T-helper 9 cell (primary cell): ENCODE measurements at places on chromosomes 1 and 21.

DNA sequence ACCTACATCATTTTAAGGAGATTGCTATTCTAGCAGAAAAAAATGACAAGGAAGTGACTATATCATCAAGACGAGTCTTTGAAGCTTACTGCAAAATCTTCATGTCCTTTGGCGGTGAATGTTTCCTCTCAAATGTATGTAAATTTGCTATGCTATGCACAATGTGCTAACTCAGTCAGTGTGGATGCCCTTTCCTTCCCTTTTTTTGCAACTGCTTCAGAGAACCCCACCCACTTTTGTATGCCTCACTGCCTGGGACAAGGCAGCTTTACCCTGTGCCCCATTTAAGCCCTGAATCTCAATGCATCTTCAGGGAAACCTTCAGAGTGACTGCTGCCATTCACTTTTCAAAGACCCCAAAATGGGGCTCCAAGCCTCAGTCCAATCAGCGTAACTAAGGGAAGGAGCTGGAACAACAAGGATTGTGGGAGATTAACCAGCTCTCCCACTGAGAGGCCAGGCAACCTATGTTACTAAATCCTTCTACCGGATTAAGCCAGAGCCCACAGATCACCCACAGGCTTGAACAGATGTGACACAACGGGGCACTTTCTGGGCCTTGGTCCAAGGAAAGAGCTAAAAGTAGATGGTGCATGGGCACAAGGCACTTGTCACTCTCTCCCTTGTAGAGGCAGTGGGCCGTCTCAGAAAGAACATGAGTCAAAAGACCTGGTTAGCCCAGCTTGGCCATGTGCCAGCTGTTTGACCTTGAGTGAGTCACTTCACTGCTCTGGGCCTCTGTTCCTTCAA, 154.4 kb downstream of the PLPP3 start:
- no peak for DNase-seq

DNA sequence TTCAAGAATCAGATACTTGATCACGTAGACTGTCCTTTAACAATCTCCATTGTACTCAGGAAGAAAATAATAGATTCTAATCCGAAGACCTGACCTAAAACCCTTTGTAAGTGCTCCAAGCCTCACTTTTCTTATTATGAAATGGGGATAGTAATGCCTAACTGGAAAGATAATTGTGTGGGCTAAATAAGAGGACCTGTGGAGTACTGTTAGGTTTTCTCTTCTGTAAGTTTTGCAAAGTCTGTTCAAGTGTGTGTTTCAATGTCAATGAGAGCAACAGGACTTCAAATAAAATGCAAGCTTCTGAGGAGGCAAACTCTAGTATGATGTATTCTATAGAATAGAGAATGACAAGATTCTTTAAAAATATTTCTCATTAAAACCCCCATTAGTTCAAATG, 348.6 kb downstream of the USP25 start:
- no peak for DNase-seq

DNA sequence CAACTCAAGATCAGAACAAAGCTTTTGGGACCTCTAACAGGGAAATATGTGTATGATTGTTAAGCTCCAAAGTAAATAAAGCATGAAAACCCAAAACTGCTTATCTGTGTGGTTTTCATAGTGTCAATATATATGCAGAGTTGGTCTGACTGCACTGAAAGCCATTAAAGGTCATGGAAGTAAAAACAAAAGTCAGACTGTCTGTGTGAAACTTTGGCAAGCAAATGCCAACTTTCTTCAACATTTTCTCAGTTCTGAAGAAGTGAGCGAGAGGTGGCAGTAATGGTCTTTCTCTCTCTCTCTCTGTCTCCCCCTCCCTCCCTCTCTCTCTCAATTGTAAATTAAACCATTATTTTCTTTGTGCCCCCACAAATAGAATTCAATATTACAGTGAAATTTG, 100.1 kb upstream of the S1PR1 start:
- no peak for DNase-seq

DNA sequence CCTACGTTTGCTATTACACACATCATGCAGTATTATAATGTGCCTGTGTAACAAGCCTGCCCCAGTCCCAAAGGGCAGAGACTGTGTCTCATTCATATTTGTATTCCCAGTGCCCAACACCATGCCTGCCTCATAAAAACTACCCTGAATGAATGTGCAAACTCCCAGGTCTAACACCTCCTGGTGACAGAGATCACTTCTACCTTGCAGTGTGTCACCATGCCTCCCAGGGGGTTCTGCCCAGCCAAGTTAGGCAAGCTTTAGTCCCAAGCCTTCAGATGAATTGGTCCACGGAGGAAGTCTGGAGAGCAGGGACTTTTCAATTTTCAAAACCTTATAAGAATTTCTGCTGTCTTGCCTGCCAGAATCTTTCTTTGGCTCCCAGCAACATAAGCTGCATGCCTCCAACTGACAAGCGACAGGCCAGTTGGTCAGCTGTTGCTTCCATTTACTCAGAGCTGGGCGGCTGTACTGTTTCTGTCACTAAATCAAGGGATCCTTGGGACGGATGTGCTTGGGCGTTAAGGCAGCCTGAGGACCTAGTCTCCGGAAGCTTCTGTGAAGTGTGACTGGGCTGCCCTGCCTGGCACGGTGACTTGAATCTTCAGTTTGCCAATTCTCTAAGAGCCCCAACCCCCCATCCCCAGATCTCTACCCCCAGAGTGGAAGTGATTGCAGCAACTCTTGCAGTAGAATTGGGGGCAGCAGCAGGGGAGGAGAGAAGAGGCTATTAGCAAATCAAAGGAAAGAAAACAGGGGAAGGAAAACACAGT, 1.2 kb downstream of the RXRG start:
- no peak for DNase-seq

- no peak for DNase-seq
These were observed 68.9 kb downstream of the IFI44 start for GRCh38 chr1:78718566-78718965.

GRCh38 chr1:147834181-147834580, 68.4 kb upstream of the GJA8 start:
- no peak for DNase-seq

GRCh38 chr1:36881541-36881940, 152.8 kb downstream of the GRIK3 start:
- DNase-seq = no peak

DNA sequence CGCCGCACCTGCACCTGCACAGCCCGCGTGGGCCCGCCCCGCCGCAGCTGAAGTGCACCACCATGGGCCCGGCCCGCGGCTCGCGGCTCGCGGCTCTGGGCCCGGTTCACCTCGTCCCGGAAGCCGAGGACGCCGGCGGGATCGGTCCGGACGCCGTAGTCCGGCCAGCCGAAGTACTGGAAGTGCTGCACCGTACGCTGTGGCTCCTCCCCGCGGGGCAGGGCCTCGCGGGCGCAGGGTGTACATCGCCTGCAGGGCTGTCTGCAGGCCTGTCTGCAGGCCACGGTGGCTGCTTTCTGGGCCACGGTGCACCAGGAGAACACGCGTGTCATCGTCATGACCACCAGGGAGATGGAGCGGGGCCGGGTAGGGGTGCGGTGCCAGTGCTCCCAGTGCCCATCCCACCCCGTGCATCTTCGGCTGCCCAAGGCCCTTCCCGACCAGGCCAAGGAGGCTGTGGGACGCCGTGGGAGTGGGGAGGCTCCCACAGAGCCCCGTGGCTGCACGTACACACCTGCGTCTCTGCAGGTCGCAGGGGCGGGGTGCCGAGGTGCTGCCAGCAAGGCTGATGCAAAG, 6.7 kb downstream of the RNF223 start:
- no peak for DNase-seq

GRCh38 chr1:115782571-115783281, 14.2 kb upstream of the CASQ2 start:
- DNase-seq = no peak

DNA sequence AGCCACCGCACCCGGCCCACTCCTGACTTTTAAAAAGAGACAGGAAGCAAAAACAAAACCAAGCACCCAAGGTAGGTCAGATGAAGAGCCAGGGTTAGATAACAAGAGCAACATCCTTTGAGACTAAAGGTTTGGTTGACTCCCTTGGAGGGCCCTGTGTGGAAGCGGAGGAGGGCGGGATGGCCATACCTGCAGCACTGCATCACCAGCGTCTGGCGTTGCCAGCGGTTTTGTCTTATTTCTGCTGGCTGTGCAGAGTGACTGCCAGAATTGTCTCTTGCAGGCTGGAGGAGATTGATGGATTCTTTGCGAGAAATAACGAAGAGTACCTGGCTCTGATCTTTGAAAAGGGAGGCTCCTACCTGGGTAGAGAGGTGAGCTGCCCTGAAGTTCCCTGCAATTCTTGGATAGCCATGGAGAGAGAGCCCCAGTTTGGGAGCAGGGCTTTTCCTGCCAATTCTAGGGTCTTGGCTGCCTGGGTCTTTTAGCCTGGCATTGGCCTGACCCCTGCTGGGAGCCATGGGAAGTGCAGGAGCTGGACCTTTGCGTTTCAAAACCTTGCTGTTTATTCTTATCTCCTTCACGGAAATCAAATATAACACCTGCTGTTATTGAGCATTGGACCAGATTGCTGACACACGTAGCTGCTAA, 24.0 kb downstream of the QSOX1 start:
- peak; percentile 64 for DNase-seq

- no peak for DNase-seq
These were observed 26.7 kb upstream of the C8B start for GRCh38 chr1:56992318-56993125.

GRCh38 chr21:38223893-38224540, 32.8 kb upstream of the KCNJ15 start:
- DNase-seq = no peak

GRCh38 chr1:197985351-197985750, 68.2 kb downstream of the LHX9 start:
- no peak for DNase-seq

DNA sequence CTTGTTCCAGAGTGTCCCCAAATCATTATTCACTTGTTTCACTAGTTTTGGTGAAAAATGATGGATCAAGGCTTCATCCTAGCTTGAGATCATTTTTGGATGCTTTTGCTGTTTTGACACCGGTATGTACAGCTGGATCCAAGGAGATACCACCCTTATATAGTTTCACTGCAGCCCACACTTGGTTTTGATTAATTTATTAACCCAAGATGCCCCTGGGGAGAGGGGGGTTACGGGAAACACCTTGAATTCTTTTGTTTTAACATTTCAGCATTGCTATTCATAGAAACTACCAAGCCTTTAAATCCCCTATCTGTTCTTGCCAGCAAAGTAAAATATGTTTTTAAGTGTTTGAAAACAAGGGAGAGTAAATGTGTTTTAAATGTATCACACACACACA, 457.7 kb upstream of the RUNX1 start:
- no peak for DNase-seq

DNA sequence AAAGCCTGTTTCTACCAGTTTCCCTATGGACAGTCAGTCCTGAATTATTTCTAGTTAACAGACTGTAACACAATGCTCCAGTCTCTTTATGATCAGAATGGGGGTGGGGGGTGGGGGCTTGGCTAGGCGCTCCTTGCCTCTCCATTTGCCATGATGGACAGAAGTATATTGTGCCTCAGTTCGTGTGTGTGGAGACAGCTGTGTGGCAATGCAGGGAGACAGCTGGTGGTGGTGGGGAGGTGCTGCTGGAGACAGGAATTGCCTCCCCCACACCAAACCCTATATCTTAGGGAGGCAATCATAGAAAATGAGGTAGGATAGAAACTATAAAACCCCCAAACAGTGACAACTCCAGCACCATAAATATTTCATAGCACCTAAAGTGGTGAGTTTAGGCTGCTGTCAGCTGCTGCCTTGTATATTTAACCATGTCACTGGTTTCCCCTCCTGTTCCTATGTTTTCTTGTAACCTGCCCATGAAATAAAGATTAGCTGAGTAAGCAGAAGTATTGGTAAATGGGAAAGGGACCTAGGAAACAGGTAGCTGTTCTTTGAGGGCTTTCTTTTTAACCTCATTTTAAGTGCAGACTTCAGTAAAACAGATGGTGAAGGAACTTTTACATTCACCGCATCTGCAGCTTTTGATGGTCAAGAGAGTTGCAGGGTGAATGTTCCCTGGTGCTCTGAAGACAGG, 3.4 kb downstream of the PLXNA2 start:
- DNase-seq = no peak

DNA sequence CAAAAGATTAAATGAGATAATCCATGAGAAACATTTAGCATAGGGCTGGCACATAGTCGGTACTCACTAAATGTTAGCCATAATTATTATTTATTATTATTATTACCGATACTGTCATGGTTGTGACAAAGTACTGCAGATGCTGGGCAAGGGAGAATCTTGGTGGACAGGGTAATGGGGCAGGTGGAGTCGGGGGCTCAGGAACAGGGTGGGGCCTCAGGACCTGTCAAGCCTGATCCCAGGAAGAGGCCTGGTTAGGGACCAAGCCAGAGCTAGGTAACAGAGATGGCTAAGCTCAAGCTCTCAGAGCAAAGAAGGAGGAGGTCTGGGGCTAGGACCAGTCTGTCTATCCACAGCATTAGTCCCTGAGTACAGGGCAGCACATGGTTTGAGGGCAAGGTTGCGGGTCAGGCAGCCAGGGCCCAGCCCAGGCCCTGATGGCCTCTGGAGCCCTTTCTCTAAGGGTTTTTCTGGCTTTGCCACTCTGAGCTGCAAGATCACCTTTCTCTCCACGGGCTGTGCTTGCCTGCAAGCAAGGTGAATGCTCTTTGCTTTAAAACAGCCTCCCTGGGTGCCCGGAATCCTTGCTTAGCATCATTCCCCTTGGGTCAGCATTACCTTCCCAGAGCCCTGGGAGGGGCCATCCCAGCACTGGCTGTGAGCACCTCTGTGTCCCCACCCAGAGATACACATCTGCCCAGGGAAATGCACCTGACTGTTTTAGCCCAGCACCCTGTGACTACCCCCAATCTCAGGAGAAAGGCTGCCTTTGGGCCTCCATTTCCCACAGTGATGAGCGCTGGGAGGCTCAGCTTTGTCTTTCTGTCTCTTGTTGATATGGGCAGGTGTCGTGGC, 572.0 kb downstream of the PTPRU start:
- no peak for DNase-seq

GRCh38 chr1:15409388-15410222, at the start of gene EFHD2:
Gene EFHD2, plus strand, starts transcription at chr1:15409888. Its CDS starts 84 bp downstream, at chr1:15409972.
- DNase-seq = peak; percentile 84

DNA sequence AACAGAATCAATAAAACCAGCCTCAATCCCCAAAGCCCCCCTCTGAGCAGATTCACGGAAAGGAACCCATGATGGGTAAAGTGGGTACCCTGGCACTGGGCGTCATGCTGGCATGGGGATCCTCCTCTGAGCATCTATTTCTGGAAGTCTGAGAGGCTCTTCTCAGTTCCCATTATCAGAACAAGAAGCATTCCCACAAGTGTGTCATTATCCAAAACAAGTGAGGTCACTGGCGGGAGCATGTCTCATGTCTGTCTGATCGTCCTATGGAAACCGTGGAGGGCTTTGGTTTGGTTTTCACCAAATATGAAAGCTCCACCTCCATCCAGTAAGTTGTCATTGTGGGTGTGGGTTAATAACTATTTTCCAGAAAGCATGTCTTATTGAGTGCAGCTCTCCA, 70.7 kb downstream of the PGM1 start:
- DNase-seq = no peak

DNA sequence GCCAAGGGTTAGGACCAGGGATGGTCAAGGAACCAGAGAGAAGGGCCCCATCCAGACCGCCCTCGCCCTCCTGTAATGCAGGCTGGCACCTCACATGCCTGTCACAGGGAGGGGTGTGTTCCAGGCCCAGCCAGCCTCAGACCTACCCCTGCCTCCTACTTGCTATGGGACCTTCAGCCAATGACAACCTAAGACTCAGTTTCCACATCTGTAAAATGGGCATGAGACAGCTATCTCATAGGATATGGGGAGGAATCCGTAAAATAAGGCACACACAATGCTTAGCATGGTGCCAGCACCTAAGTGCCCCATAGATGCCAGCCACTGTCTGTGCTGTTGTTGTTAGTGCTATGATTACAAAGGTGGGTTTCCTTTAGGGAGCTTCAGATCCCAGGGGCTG, 7.9 kb downstream of the KIF17 start:
- no peak for DNase-seq

GRCh38 chr1:91606546-91607078, 106.0 kb downstream of the CDC7 start:
- DNase-seq = no peak
